ENCODE measurements at places on chromosomes 1 and 21.

GRCh38 chr1:162861101-162861500, at the start of gene CCDC190:
Gene CCDC190 (minus strand): TSS chr1:162861175. CDS start chr1:162859646, 1,529 bp downstream.
- DNase-seq = no peak

GRCh38 chr21:28852706-28853105, 140.0 kb downstream of the LTN1 start:
- DNase-seq = no peak

- no peak for DNase-seq
These were observed 36.5 kb upstream of the KCNJ15 start for GRCh38 chr21:38220270-38220737.

GRCh38 chr1:237041795-237042525, at the start of gene RYR2:
Gene RYR2 (plus strand): TSS chr1:237042184. CDS start chr1:237042522, 338 bp downstream.
- no peak for DNase-seq

- no peak for DNase-seq
These were observed 106.5 kb upstream of the GADD45A start for GRCh38 chr1:67578397-67579020.

GRCh38 chr1:53704804-53705445, 34.0 kb downstream of the GLIS1 start:
- peak; percentile 13 for DNase-seq

DNA sequence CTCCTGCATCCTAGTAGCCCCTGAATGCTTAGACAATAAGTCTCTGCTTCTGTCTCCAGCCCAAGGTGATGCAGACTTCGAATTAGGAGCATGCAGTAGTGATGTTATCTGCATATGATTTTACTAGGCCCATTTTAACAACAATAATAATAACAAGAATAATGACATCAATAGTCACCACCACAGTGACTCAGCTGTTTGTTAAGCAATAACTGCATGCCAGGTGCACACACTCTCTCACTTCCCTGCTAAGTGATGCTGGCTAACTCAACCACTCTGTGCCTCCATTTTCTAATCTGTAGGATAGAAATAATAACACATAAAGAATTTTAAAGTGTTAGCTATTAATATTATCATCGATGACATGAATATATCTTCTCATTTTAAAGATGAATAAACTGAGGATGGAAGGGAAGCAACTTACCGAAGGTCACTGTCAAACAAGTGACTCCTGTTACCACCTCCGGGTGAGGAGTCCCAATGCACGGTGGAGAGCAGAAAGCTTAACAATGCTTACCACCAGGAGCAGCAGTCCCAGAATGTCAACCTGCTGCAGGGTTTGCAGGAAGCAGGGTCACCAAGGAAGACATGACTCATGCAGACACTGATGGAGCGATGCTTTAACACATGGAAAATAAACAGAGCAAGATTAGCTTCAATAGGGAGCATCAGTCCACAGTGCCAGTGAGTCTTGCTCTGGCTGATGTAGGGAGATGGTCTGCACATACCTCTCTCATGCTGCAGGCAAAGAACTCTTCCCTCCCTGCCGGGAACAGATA, 290.2 kb downstream of the SPATA17 start:
- no peak for DNase-seq

- DNase-seq = no peak
These were observed 93.3 kb downstream of the SSBP3 start for GRCh38 chr1:54312796-54313316.

GRCh38 chr21:40235528-40235927, 368.3 kb downstream of the PCP4 start:
- DNase-seq = no peak

- DNase-seq = peak; percentile 95
These were observed at the start of gene THAP3 for GRCh38 chr1:6624710-6625583. Gene THAP3 (plus strand): TSS chr1:6624868. CDS start chr1:6625219, 351 bp downstream.

DNA sequence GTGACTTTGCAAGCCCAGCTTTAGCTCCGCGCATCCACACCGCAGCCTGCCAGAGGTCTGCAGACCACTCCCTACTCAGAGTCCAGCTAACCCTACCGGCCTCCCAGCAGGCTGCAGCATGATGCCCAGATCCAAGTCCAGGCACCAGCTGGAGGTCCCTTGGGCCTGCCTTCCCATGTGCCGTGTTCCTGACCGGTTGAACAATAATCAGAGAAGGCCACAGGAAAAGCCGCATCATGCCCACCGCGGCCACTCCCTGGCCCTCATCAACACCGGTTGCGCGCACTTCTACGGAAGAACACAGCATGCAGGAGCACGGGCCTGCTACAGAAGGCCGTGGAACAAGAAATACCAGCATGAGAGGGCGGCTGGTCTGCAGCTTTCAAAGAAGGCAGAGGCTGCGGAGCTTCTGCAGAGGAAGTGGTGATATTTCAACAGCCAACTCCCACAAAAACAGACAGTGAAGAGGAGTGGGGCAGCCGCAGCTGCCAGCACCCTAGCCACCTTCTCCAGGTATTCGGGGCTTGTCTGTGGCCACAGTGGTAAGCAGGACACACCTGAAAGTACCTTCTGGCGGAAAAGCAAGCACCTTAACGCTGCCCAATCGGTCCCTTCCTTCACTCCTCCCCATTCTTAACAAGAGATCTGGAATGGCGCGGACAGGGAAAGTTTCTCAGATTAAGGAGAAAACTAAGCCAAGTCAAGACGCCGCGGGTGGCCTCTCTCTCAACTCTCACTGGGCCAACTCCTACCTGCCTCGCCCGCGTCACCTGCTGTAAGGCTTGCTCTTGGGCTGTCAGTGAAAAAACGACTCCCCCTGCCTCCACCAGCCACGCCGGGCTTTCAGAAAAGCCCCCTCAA, 1.5 kb downstream of the PGBD5 start:
- no peak for DNase-seq

- no peak for DNase-seq
These were observed 108.4 kb downstream of the CAPN8 start for GRCh38 chr1:223557130-223557475.

DNA sequence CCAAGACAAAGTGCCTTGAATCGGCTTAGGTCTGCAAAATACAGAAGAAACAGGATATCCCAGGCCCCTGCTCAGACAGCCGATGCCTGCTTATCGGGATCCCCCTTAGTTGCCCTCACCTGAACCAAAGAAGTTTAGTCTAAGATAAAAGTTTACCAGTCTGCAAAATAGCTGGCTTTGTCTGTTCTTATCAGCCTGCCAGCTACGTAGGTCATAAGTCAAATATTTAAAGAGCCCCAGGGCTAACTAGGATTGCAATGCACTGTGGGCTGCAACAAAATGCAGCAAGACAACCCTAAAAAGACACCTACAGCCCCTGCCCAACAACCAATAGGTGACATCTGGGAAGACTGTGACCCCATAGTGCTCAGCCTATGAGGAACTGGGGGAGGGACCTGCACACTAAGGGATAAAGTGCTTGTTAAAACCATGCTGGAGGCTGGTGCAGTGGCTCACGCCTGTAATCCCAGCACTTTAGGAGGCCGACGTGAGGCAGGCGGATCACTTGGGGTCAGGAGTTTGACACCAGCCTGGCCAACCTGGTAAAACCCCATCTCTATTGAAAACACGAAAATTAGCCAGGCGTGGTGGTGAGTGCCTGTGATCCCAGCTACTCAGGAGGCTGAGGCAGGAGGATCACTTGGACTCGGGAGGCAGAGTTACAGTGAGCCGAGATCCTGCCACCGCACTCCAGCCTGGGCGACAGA, 27.4 kb downstream of the LRRC3 start:
- no peak for DNase-seq

- DNase-seq = no peak
These were observed 2.4 kb downstream of the BEST4 start for GRCh38 chr1:44785501-44786137.

DNA sequence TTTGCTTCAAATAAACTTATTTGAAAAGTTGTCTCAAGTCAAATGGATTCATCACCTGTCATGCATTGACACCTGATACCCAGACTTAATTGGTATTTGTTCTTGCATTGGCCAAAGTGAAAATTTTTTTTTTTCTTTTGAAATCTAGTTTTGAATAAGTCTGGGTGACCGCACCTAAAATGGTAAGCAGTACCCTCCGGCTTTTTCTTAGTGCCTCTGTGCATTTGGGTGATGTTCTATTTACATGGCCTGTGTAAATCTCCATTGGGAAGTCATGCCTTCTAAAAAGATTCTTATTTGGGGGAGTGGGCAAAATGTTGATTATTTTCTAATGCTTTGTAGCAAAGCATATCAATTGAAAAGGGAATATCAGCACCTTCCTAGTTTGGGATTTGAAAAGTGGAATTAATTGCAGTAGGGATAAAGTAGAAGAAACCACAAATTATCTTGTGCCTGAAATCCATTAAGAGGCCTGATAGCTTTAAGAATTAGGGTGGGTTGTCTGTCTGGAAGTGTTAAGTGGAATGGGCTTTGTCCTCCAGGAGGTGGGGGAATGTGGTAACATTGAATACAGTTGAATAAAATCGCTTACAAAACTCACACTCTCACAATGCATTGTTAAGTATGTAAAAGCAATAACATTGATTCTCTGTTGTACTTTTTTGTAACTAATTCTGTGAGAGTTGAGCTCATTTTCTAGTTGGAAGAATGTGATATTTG, 11.9 kb downstream of the TARDBP start:
- no peak for DNase-seq

DNA sequence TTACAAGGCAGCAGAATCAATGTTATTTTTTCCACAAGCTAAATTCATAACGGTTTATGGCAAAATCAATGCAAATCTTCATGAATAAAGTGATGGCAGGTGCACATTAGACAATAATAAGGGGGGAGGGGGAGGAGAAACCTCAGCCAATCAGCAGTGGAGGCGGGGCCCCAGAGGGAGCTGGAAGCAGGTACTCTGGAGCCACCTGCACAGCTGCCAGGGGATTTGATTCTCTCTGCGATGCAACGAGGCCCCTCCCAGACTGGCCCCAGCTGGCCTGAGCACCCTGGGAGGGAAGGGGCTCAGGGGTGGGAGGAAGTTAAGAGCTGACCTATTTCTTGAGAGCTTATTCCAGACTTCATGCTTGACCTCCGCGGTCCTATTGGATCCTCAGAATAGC, 127.8 kb upstream of the IGSF21 start:
- DNase-seq = no peak

Measured in suprapubic skin (tissue), 4 donors.